Right renal cortex interstitium (tissue), 3 donors: ENCODE measurements at places on chromosomes 12 and 14.

GRCh38 chr12:109281452-109281851, 27.6 kb downstream of the FOXN4 start:
- DNase-seq: no peak

DNA sequence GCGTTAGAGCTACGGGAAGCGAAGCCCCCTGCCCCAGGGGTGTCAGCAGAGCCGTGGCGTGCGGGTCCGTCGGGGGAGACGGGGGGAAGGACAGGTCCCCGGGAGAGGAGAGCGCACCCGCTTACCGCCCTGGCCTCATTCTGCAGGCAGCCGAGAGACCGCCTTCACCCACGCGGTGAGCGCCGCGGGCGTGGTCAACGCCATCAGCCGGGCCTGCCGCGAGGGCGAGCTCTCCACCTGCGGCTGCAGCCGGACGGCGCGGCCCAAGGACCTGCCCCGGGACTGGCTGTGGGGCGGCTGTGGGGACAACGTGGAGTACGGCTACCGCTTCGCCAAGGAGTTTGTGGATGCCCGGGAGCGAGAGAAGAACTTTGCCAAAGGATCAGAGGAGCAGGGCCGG, 10.5 kb downstream of the WNT5B start:
- no peak for DNase-seq

GRCh38 chr14:104307627-104308401, 169.4 kb downstream of the KIF26A start:
- no peak for DNase-seq

- DNase-seq: no peak
Observed at GRCh38 chr12:48943221-48943620, 14.1 kb downstream of the ARF3 start.

- no peak for DNase-seq
Observed at GRCh38 chr12:57219205-57219992, 2.8 kb downstream of the NXPH4 start.

- DNase-seq: no peak
Observed at GRCh38 chr12:29702972-29703371, 80.8 kb downstream of the TMTC1 start.

DNA sequence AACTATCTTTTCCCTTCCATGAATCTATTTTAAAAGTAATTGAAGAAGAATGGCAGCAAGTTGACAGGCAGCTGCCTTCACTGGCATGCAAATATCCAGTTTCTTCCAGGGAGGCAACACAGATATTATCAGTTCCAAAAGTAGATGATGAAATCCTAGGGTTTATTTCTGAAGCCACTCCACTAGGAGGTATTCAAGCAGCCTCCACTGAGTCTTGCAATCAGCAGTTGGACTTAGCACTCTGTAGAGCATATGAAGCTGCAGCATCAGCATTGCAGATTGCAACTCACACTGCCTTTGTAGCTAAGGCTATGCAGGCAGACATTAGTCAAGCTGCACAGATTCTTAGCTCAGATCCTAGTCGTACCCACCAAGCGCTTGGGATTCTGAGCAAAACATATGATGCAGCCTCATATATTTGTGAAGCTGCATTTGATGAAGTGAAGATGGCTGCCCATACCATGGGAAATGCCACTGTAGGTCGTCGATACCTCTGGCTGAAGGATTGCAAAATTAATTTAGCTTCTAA, 18.4 kb downstream of the TMPO start:
- DNase-seq: no peak

- DNase-seq: no peak
Observed at GRCh38 chr14:81031488-81031887, 76.1 kb downstream of the TSHR start.

DNA sequence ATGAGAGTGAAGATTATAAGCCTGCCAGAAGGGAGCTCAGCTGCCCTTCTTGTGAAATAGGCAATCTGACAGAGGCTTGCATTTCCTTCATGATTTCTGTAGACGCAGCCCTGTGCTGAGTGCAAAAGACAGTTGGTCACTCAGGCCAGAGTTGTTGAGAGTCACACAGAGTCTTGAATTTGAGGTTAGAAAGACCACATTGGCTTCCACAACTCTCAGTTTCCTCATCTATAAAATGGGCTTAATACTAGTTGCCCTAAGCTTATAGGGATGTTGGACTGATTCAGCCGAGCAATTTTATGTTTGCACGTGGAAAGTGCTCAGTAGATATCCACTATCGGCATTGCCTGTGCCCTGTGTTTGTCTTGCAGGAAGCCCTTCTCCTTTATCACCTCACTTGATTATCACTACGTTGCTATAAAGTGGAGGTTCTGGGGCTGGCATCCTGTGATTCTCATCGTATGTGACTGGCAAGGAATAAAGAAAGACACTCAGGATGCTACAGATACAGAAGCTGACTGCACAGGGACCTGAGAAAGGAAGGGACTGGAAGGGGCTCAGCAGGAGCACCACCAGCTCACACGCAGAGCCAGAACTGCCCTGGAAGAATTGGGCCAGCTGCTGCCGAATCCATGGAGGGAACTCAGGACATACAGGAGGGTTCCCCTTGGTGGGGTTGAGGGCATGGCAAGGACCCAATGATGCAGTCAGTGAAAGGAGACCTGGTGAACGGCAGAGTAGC, 19.8 kb upstream of the SERPINA4 start:
- no peak for DNase-seq

DNA sequence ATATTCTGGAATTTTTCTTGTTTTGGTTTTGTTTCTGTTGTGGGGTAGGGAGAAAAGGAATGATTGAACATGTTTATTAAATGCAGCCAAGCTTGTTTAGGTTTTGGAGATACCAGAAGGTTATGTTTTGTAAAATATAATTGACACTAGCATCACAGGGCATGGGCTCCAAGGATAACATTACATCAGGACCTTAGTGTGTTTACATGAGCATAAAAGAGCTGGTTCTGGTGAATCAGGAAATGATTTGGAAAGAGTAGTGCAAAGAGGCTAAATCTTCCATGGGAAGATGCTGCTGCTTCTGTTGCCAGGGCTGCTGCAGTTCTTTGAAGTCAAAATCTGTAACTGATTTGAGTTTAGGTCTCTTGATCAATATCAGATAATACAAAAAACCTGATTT, 118.7 kb downstream of the ETNK1 start:
- no peak for DNase-seq

DNA sequence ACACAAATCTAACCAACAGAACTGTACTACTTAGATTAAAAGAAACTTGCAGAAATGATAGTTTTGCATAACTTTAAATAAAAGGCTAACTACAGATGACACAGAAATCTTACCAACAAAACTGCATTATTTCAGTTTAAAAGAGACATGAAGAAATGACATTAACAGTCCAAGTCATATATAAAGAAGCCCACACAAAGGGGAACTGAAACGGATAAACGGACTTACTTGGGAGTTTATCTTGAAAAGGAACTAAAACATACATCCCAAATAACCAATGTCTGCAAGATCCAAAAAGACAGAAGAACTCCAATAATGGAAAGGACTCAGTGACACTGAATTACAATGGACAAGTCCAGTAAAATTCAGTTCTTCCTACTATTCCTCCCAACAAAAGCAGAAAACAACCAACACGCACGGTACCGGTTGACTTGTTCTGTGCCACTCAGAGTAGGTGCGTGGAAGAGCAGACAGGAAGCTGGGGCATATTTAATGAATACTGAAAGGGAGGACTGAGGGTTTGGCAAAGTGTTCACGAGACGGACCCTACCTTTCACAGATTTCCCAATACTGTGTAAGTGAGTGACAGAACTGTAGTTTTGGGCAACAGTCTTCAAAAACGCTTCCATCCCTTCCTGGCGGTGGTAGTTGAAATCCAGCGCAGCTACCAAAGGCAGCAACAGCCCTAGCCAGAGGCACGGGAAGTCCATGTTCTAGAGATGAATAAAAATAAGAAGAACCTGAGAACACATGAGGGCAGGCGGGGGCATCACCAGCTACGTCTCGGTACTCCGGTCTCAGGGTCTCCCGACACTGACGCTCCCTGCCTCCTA, 627 bp downstream of the CPM start:
- no peak for DNase-seq

- no peak for DNase-seq
Observed at GRCh38 chr12:70571029-70571428, 66.2 kb downstream of the PTPRB start.

- no peak for DNase-seq
Observed at GRCh38 chr12:54360717-54361456, 3.4 kb downstream of the GPR84 start.

DNA sequence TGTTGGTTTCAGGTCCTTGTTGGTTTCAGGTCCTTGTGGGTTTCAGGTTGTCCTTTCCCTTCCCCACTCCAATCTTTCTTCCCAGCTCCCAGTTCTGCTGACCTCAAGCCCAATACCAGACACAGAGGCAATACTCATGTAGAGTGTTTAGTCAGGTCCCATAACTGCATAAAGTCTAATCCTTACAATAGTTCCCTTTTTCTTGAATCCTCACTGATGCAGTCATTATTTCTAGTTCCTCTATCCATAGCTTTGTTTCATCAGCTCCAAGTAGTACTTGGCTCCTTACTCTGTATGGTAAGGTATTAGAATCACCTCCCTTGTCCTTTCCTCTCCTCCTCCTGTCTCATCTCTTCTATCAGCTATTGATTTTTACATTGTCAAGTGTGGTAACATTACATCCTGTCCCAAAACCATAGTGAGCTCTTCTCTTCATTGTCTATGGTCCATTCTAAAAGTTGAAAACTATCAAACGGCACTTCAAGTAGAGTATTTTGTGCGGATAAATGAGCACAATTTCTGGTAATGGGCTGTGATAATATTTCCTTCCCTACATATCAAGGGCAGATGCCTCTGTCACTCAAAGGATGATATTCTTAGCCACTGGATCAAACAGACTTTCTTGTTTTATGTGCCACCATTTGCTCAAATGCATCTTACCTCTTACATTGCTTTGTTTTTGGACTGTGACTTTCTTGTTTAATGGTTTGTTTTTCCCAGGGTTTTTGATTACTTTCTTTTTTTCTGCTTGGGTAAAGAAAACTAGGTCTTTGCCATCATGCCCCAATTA, 57.2 kb upstream of the JDP2 start:
- DNase-seq: no peak

DNA sequence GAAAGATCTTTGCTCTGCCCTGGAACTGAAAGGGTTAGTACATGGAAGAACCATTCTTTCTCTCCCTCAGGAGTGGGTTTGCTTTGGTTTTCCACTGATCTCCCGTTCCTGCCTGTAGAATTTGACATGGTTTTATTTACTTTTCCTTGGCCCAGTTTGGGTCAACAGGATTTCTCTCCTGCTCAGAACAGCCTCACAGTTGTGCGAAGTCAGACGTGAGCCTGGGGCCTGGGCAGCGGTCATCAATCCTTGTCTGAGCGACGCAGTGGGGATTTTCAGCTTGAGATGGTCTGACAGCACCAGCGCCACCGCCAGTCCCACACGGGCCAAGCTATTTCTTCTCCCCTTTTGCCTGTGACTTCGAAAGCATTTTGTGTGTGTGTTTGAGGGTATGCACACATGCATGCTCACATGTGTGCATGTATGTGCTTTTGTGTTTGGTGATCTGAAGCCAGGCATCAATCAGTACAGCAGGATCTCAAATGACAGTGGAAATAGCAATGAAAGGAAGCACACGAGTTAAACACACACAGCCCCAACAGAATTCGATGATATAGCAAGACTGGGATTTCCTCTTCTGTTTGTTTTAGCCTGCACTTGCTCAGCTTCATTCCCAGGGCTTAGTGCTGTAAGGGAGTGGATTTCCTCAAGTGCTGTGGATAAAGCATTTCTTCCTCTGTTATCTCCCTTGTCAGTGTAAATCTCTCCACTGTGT, 58.3 kb downstream of the SMOC1 start:
- DNase-seq: no peak

- no peak for DNase-seq
Observed at GRCh38 chr12:40650038-40650704, 42.1 kb upstream of the CNTN1 start.

- DNase-seq: no peak
Observed at GRCh38 chr14:82412545-82412944, 878.9 kb upstream of the SEL1L start.

DNA sequence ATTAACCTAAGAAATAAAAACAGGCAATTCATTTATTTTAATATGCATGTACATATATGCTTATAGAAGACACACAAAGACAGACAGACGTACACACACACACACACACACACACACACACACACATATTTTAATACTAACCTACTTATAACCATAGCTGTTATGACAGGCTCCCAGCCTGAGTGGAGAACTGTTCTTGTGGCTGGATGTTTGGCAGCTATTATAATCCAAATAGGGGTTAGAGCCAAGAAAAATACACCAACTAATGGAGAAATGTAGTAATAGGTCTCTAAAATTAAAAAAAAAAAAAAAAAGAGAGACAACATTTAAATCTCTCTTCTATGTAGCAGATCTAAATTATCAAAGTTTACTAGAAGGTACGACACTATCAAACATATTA, 91.8 kb downstream of the SLC41A2 start:
- no peak for DNase-seq

GRCh38 chr12:3598896-3599860, 108.2 kb downstream of the PRMT8 start:
- DNase-seq: no peak

DNA sequence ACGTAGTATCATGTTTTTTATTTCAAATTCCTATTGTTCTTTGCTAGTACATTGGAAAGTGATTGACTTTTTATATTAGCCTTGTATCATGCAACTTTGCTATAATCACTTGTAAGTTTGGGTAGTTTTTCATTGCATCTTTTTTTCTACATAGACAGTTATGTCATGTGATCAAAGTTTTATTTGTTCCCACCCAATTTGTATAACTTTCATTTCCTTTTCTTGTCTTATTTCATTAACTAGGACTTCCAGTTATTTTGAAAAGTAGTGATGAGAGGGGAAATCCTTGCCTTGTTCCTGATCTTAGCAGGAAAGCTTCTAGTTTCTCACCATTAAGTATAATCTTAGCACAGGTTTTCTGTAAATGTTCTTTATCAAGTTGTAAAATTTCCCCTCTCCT, 9.8 kb upstream of the KRT6A start:
- no peak for DNase-seq

DNA sequence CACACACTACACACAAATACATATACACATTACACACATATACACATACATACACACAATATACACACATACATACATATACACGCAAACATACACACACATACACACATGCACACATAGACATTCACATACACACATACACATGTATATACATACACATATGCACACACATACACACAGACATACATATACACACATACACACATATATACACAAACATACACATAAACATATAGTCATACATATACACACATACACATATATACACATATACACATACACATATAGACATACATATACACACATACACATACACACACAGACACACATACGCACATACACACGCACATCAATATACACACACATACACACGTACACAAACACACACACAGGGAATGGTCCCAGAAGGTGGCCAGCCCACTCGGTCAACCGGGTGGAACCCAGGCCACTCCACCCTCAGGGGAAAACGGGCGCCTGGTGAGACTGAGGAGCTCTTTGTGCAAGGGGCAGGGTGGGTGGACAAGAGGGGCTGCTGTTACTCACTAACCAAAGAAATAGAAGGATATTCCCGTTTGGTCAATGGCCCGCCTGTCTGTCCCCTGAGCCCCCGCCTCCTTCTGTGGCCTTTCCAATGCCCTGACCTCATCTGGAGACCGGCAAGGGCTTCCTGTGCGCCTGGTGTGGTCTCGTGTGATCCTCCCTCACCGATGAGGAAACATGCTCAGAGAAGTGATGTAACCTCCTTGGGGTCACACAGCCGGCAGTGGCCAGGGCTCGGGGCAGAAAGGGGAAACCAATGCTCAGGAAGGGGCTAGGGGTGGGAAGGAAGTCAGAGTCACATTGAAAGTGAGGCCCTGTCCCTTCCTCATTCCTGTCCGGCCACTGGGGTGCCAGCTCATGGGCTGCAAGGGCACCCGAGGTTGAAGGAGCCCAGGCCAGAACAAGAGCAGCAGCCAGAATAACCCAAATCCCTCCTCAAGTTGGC, 5.3 kb downstream of the TRPV4 start:
- DNase-seq: no peak
